Neural crest cell (in vitro differentiated cells): ENCODE measurements at places on chromosomes 1 and 21.

- DNase-seq, result no peak
These were observed 183.3 kb downstream of the ST6GALNAC3 start for GRCh38 chr1:76257823-76258222.

DNA sequence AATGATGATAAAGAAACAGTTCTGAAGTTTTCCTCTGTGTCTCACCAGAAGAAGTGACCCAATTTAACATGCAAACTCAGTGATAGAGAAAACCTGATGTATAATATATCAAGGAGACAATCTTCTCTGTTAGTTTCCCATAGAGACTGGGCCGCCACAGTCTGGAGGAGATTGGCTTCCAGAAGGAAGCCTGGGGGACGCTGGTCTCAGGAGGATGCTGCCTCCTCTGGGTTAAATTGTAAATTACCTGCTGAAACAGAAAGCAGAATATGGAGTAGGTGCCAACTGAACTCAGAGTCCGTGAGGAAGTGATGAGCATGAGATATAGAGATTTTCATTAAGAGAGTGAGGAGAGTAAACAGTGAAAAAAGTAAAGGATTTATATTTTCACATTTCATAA, 15.8 kb downstream of the OR14I1 start:
- no peak for DNase-seq

DNA sequence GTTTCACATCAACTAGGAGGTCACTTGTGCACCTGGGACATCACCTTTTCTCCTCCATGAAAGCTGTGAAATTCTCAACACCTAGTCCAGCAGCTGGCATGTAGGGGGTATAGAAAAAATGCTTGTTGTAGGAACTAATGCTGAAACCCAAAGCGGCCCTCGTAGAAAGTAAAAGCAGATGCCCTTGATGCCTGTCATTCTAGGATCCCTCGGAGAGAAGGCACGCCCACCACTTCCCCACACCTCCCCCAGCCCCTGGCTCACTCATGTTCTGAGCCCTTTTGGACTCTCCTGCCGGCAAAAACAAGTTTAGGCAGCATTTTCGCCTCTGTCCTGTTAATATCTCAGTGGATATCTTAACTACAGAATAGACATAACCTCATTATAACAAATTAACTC, 36.5 kb downstream of the RIPK4 start:
- no peak for DNase-seq

GRCh38 chr1:67958472-67958871, 92.0 kb downstream of the DIRAS3 start:
- DNase-seq, result no peak
